ENCODE measurements at places on chromosomes 3 and 15.

DNA sequence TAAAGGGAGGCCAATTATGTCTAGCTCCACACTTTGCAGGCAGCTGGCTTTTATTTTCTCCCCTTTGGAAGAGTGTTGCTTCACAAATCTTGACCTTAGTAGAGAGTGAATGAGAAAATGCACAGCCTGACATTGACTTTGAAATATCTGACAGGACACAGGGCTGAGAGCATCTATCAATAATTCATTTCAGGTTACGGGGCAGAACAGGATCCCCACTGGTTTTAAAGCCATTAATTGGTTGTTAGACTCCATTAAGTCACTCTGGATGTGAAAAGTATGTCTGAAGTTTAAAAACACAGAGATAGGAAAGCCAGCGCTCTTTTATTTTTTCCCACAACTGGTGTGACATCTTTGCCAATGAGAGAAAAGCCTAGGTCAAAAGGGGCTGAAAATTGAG is 251.9 kb upstream of the TMC3 start:
- peak; percentile 80 for DNase-seq

DNA sequence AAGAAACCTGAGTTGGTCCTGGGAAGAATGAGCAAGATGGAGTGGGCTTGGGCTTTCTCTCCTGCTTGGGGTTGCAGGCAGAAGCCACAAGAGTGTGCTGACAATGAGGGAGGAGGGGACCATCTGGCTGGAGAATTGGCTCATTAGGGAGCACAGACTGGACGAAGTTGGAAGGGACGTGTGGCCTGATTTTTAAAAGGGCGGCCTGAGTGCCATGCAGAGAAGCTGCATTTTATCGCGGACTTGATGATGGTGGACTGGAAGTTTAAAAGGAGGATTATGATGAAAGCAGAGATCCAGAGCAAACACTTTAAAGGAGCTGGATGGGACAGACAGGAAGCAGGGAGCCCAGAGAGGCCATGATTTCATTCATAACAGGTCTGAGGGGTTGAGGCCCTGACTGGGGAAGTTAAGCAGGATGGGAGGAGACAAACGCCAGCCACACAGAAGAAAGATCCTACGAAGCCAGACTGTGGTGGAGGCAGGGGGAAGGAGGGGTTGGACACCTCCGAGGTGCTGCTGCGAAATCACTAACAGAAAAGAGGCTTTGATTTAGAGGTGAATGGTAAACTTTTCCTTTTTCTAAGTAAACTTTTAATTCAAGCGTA is 23.6 kb downstream of the TLNRD1 start:
- no peak for DNase-seq

GRCh38 chr3:55006244-55006676 is 78.4 kb upstream of the LRTM1 start:
- no peak for DNase-seq

DNA sequence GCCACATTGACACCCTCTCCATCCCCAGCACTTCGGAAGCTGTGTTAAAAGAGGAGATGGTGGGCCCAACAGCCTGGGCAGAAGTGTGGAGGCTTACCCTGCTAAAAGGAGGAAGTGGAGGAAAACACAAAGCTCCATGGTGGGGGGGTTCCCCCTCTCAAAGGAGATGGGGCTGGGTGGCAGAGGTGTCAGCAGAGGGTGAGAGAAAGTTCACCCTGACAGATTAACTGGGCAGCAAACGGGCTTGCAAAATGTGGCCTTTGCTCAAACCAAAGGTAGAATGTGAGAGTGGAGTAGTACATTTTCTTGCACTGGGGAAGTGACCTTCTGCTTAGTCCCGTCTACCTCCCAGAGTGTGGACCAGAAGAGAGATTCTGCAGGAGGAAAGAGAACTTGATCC is 44.7 kb downstream of the MYO1E start:
- DNase-seq: no peak
